ENCODE measurements at places on chromosomes 13 and 19.
A peak's percentile ranks its signal among the peaks of the same experiment; 100 is the strongest.

- DNase-seq, result no peak
Observed at GRCh38 chr19:17753976-17754375, 2.7 kb downstream of the FCHO1 start.

DNA sequence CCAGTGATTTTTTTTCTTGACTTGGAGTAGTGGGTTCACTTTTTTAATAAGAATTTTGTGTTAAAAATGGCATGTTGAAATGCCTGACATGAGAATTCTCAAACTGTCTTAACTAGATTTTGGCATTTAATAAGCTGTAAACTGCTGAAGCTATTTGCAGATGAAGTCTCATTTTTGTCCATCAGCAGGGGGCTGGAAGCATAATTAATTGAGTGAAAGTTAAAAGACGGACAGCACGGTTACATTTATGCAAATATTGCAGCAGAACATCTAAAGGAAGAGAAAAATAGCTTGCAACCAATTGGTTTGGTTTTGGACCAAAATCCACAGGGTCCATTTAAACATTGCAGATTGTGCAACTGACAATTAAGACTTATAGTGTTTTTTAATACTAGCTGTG is 837.3 kb upstream of the KLHL1 start:
- DNase-seq, result no peak

DNA sequence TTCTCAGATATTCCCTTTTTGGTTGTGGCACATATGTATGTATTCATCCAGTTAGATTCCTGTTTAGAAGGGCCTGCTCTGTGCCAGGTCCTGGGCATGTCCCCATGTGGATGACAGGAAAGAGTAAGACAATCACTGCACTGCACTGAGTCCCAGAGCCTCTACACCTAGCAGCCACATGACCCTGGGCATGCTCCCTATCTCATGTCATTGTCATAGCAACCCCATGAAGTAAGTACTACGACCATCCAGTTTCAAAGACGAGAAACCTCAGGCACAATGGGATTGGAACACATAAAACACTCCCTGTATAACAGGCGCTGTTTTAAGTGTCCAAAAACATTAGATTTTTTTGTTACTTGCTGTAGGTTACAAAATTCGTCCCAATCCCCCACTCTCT is 594.4 kb downstream of the UQCRFS1 start:
- DNase-seq, result no peak

DNA sequence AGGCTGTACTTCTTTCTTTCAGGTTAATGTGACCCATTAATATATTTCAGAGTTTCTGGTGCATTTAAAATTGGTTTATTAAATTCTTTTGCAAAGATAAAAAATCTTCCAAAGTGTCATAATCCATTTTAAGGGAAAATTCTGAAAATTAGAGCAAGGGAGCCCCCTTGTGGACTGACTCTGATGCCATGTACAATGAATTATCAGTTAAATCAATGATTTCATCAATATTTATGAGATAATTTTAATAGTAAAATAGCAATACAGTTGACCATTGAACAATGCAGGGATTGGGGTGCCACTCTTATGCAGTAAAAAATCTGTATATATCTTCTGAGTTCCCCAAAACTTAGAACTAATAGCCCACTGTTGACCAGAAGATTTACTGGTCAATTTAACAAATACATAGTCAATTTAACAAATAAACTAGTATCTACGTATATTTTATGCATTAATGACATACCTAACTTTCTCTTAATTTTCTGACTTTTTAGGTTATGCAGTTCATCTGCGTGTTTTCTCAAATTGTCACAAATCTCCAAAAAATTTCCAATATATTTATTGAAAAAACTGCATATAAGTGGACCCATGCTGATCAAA is 479.1 kb upstream of the MIR17HG start:
- no peak for DNase-seq

GRCh38 chr13:106139377-106139776 is 396.1 kb downstream of the EFNB2 start:
- DNase-seq, result no peak

- no peak for DNase-seq
Observed at GRCh38 chr13:47220453-47221140, 323.7 kb upstream of the HTR2A start.

DNA sequence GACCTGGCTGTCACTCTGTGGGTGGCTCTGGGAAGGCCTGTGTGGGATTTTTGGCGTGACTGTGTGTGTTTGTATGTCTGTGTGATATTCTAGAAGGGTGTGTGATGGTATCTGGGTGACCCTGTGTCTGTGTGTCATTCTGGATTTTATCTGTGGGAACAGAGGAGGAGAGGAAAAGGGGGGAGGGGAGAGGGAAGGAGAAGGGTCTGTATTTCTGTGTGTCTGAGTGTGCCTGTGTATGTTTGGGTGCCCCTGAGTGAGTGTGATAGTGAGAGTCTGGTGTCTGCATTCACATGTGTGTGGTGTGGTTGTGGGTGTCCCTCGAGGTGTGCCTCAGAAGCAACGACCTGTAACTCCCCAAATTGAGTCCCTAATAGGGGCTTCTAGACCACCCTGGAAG is 8.1 kb upstream of the NFIX start:
- peak; percentile 83 for DNase-seq

- DNase-seq, result peak; percentile 53
Observed at GRCh38 chr19:51009061-51009891, 7.9 kb upstream of the KLK8 start.
